ENCODE measurements at places on chromosomes 2 and 18. TPM values are rescaled to one million over a fixed set of nuclear protein-coding genes. Genes with fewer than 3 reads are reported as not detected.

Gene TRIM43
- total RNA-seq: not detected

Gene ICA1L
- 10.5 TPM for total RNA-seq

Gene SPHKAP
- total RNA-seq: not detected

DNA sequence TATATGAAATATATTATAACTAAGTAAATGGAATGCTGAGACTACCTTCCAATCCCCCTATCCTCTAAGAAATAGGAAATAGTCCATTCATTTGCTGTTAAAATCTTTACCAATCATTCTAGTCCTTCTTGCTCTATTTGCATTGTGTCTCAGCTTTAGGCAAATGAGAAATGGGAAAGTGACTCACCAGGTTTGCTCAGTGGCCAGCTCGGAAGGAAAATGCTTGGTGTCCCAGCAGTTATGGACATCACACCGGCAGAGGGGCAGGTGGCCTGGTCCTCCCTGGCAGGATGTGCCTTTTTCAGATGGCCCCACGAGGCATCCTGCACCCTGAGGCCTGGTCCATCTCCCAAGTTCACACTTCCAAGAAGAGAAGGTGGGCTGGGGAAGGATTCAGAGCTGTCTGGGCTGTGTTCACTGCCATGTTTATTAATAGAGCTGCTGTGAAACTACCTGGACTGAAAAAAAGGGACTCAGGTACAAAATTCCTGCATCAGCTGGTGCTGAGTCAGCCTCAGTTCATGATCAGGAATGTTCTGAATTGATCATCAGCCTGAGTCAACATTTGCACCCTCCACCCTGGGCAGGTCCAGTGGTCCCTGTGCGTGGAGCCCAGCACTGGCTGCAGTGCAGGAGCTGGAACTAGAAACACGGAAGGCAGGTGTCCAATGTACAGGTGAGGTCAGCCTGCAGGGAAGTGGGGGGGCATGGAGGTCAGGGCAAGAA lies 60.1 kb upstream of the ARL4C start:
- peak; percentile 28 for DNase-seq

DNA sequence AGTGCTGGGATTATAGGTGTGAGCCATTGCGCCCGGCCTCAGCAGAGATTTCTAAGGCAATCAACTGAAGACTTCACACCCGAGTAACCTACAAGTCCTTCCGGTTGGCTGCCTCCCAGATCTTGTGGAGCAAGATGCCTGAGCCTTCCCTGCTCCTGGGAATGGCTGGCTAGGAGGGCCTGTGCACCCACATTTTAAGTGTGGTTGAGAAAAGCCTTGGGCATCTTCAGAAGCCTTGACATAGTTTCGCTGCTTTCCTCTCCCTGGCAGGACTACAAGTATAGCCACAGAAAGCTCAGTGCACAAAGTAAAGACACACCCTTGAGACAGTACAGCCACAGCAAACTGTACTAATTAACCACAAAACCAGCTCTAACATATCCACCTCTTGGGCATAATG lies 35.2 kb downstream of the E2F6 start:
- peak; percentile 92 for DNase-seq

- DNase-seq: no peak
These were observed 123.9 kb downstream of the EPHA4 start for GRCh38 chr2:221448057-221448843.

All from mammary epithelial cell (primary cell).